ENCODE measurements at places on chromosomes 5 and 9. TPM values are rescaled to one million over a fixed set of nuclear protein-coding genes. Genes with fewer than 3 reads are reported as not detected.

BNC2 gene
- total RNA-seq, result 0.55 TPM

SELENOP gene
- total RNA-seq, result 2,099 TPM

SLC34A1 gene
- total RNA-seq, result 3.0 TPM

KLF4 gene
- total RNA-seq, result 2.9 TPM

PHF24 gene
- total RNA-seq, result not detected

CDKN2A gene
- 0.55 TPM for total RNA-seq

FCN1 gene
- 0.93 TPM for total RNA-seq
